ENCODE measurements at places on chromosomes 1 and 21. TPM values are rescaled to one million over a fixed set of nuclear protein-coding genes. Genes with fewer than 3 reads are reported as not detected.

The SH3BGR gene
- 0.73 TPM for total RNA-seq

GRCh38 chr21:16577975-16578374 lies 848.2 kb downstream of the USP25 start:
- H3K27me3 ChIP-seq: no peaks in the 10 kb centered on the region
- no peaks in the 10 kb centered on the region for H3K36me3 ChIP-seq
- no peaks in the 10 kb centered on the region for H3K4me1 ChIP-seq
- no peak overlapping the region for H3K27ac ChIP-seq

DNA sequence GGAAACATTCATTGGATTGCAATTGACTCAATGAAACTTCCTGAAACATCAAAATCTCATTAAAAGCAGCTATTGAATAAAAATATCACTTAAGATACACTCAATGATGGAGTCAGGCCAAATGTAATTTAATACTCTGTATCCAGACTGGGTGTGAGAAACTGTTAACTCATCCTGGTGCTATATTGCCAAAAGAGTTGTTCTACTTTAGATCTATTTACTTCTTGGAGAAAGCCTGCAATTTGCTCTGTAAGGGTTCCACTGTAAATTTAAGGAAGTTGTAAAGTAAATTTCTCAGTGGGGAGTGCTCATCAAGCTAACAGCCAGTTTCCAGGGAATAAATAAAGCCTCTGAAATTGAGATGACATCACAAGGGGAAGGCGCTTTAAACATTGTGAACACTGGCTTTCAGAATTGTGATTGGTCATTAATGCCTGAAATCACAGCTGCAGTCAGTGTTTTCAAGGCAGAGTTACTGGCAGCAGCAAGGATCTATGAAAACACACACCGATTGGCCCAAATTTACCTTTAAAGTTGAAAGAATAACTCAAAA lies 91.4 kb downstream of the OLFM3 start:
- no peaks in the 10 kb centered on the region for H3K36me3 ChIP-seq
- H3K27ac ChIP-seq: no peak overlapping the region
- peaks cover 2% of the 10 kb centered on the region for H3K27me3 ChIP-seq

The HLCS gene
- total RNA-seq: 12.6 TPM

DNA sequence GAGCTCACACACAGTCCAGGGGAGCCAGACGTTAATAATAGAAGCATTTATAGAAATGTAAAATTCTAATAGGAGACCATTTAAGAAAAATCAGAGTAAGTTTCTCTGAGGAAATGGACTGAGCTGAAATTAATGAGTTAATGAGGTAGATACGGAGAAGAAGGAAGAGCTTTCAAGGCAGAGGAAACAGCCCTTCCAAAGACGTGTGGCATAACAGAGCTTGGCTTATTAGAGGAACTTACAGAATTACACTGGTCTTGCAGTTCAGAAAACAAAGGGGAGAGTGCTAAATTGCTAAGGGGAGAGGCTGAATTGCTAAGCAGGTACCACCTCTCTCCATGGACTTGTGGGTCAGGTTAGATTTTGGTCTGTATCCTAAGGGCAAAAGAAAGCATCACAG lies 8.2 kb upstream of the PIGK start:
- no peak overlapping the region for H3K27ac ChIP-seq
- no peak overlapping the region for H3K4me3 ChIP-seq
- H3K27me3 ChIP-seq: no peaks in the 10 kb centered on the region

The SH2D5 gene
- 0.15 TPM for total RNA-seq

The ARHGEF16 gene
- total RNA-seq: not detected

DNA sequence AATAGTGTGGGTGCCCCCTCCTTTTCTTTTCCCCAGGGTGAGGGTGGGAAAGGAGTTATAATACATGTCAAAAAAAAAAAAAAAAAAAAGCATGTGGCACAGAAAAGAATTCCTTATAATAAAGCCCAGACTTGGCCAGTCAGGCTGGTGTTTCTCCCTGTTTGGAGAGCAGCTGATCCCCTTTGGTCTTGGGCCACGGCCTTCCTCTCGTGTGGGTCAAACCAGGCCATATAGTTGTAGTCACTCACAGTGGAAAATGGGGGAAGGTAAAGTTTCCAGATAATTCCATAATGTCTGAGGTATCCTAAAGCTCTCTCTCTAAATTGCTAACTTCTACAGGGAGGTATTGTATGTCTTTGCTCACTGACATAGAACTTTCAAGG lies 22.0 kb downstream of the CLIC6 start:
- no peak overlapping the region for H3K4me3 ChIP-seq
- H3K36me3 ChIP-seq: no peaks in the 10 kb centered on the region
- no peak for DNase-seq

- no peak for DNase-seq
- no peak overlapping the region for H3K27ac ChIP-seq
- H3K4me3 ChIP-seq: no peak overlapping the region
- no peaks in the 10 kb centered on the region for H3K27me3 ChIP-seq
- H3K4me1 ChIP-seq: peaks cover 38% of the 10 kb centered on the region
- H3K36me3 ChIP-seq: peaks cover 8% of the 10 kb centered on the region
Observed at GRCh38 chr1:84539972-84540371, 33.6 kb upstream of the GNG5 start.

DNA sequence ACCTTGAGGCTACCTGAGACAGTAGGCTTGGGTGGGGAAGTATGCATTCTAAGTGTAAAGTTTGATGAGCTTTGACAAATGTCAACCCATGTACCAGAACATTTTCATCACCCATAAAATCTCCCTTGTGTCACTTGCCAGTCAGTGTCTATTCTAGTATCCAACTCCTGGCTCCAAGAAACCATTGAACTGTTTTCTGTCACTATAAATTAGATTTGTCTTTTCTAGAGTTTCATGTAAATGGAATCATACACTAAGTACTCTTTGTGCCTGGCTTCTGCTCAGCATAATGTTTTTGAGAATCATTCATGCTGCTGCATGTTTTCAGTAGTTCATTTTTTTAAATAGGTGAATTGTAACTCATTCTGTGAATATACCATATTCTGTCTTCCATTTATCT lies 165.4 kb downstream of the DNM3 start:
- H3K4me3 ChIP-seq: no peak overlapping the region
- H3K36me3 ChIP-seq: no peaks in the 10 kb centered on the region
- H3K4me1 ChIP-seq: no peaks in the 10 kb centered on the region
- DNase-seq: no peak
- no peak overlapping the region for H3K27ac ChIP-seq
- H3K27me3 ChIP-seq: peaks cover 2% of the 10 kb centered on the region

DNA sequence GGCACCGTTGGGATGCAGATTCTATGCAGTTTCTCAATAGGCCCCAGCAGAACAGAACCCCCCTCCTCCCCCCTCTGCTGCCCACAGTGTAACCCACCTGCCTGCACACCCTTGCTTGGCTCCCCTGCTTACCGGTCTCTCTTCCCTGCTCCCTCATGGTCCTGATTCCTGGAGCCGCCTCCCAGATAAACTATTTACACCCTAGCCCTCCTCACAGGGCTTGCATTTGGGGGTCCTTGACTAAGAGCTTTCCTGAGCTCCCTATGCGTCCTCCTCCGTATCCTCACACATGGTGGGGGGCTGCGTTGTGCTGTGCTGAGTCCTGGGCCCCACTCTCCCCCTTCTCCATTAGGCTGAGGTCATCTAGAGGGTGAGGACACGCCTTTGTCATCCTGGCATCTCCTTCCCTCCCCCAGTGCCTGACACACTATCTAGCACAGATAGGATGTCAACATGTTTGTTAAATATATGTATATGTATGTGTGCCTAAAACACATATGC lies 121.9 kb downstream of the GRIK3 start:
- H3K27me3 ChIP-seq: no peaks in the 10 kb centered on the region
- no peak overlapping the region for H3K27ac ChIP-seq
- H3K36me3 ChIP-seq: no peaks in the 10 kb centered on the region
- DNase-seq: no peak
- H3K4me3 ChIP-seq: no peak overlapping the region
- H3K4me1 ChIP-seq: no peaks in the 10 kb centered on the region

DNA sequence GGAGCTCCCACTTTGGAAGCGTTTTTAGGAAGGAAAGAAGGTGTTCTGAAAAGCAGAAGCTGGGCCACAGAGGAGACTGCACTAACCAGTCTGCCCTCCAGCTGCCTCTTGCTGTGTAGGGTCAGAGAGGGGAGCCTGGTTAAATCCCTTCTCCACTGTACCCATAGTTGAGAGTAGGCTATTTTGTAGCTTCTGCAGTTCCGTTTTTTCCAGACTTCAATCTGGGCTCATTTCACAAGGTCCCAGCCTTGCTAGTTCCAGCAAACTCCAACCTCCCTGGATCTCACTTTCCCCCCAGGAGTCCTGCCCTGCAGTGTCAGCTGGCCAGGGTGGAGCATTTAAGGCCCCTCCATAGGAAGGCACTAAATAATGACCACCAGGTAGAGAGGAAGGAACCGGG lies 11.0 kb downstream of the TNN start:
- no peak overlapping the region for H3K27ac ChIP-seq
- peaks cover 9% of the 10 kb centered on the region for H3K27me3 ChIP-seq
- H3K36me3 ChIP-seq: no peaks in the 10 kb centered on the region
- no peak overlapping the region for H3K4me3 ChIP-seq
- H3K4me1 ChIP-seq: no peaks in the 10 kb centered on the region

The S100A7 gene
- total RNA-seq: not detected

GRCh38 chr1:41537788-41538351 lies 53.4 kb upstream of the EDN2 start:
- peaks cover 13% of the 10 kb centered on the region for H3K4me1 ChIP-seq
- DNase-seq: no peak
- peak overlapping the region; percentile 25 for H3K27ac ChIP-seq
- H3K27me3 ChIP-seq: peaks cover 1% of the 10 kb centered on the region
- peaks cover 57% of the 10 kb centered on the region for H3K36me3 ChIP-seq

DNA sequence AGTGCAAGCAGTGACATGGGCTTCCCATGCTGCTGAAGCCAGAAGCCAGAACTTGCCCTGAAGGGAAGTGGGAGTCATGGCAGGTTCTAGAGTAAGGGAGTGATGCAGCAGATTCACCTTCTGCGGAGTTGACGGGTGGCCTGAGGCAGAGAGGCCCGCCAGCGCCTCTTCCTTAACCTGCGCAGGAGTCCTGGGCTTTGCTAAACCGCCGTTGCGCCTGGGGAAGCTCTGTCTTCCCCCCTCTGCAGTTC lies 67.3 kb downstream of the OBSCN start:
- H3K4me1 ChIP-seq: peaks cover 8% of the 10 kb centered on the region
- peak overlapping the region; percentile 74 for H3K4me3 ChIP-seq
- no peaks in the 10 kb centered on the region for H3K36me3 ChIP-seq
- H3K27me3 ChIP-seq: no peaks in the 10 kb centered on the region
- peak overlapping the region; percentile 29 for H3K27ac ChIP-seq

The LRRC53 gene
- not detected for total RNA-seq

- peak overlapping the region; percentile 94 for H3K27ac ChIP-seq
- H3K4me3 ChIP-seq: peak overlapping the region; percentile 61
- peak; percentile 34 for DNase-seq
- H3K4me1 ChIP-seq: peaks cover 48% of the 10 kb centered on the region
- no peaks in the 10 kb centered on the region for H3K27me3 ChIP-seq
Observed at GRCh38 chr1:8604041-8604945, 213.1 kb downstream of the RERE start.

GRCh38 chr1:111600886-111601386 lies 18.7 kb upstream of the RAP1A start:
- peak overlapping the region; percentile 99 for H3K27ac ChIP-seq
- peaks cover 34% of the 10 kb centered on the region for H3K36me3 ChIP-seq
- no peaks in the 10 kb centered on the region for H3K27me3 ChIP-seq
- peak; percentile 34 for DNase-seq
- H3K4me1 ChIP-seq: peaks cover 96% of the 10 kb centered on the region

- no peaks in the 10 kb centered on the region for H3K27me3 ChIP-seq
- no peak overlapping the region for H3K27ac ChIP-seq
- H3K4me1 ChIP-seq: no peaks in the 10 kb centered on the region
Observed at GRCh38 chr21:26653430-26653829, 80.3 kb upstream of the CYYR1 start.

DNA sequence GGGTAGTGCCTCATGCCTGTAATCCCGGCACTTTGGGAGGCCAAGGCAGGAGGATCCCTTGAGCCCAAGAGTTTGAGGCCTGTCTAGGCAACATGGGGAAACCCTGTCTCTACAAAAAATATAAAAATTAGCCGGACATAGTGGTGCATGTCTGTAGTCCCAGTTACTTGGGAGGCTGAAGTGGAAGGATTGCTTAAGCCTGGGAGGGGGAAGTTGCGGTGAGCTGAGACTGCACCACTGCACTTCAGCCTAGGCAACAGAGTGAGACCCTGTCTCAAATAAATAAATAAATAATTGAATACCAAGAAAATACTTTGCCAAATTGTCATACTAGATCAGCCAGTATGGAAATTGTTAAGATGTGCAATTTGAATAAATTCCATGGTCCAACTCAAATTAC lies 5.9 kb upstream of the RBBP5 start:
- H3K27ac ChIP-seq: no peak overlapping the region
- peaks cover 3% of the 10 kb centered on the region for H3K4me1 ChIP-seq
- DNase-seq: no peak
- no peak overlapping the region for H3K4me3 ChIP-seq
- no peaks in the 10 kb centered on the region for H3K27me3 ChIP-seq

DNA sequence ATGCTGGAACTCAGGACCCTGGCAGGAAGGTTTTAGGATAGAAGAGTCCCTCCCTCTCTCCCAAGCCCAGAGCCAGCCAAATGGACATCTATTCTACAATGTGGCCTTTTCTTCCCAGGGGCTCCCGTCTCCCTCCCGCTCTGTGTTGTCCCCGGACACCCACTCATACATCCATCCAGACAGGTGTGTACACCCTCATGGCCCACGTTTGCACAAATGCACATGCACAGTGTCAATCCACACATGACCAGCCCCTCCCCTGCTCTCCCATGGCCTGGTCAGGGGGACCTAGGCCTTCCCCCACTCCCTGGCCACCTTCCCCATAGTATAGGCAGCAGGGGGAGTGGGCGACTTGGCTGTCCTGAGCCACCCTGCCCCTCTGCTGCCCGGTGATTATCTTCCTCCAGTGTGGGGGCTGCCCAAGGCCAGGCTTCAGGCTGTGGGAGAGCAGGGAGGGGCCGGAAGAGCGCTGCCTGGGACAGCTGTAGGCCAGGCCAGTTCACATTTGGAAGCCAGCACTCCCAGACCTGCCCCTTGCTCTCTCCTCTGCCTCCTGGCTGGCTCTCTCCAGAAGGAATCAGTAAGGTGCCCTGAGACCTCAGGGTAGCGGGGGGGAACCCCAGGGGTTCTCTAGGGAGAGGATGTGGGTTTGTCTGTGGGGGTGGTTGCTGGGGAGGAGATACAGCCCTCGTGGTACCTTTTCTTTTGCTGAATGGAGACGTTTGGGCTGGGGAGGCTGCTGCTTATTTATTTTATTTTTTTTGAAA lies 4.1 kb upstream of the PTPN7 start:
- peak overlapping the region; percentile 81 for H3K4me3 ChIP-seq
- H3K4me1 ChIP-seq: peaks cover 63% of the 10 kb centered on the region
- peaks cover 7% of the 10 kb centered on the region for H3K36me3 ChIP-seq
- DNase-seq: peak; percentile 78
- peak overlapping the region; percentile 94 for H3K27ac ChIP-seq

GRCh38 chr1:235923466-235924021 lies 56.8 kb upstream of the LYST start:
- H3K27ac ChIP-seq: peak overlapping the region; percentile 31
- peak; percentile 25 for DNase-seq
- no peaks in the 10 kb centered on the region for H3K27me3 ChIP-seq

Data from activated T-helper 1 cell treated with anti-CD3 and anti-CD28 coated beads, Interleukin-12 subunit alpha, Interleukin-12 subunit beta, Interleukin-2, Interleukin-4 antibody, amounts not matched to agents 30 ng/mL and 10 ng/mL and 1 ng/mL, durations not matched to agents 14 hours and 24 hours and 36 hours (primary cell).